Fibroblast of upper back skin (primary cell): ENCODE measurements at places on chromosomes 7 and 10.

DNA sequence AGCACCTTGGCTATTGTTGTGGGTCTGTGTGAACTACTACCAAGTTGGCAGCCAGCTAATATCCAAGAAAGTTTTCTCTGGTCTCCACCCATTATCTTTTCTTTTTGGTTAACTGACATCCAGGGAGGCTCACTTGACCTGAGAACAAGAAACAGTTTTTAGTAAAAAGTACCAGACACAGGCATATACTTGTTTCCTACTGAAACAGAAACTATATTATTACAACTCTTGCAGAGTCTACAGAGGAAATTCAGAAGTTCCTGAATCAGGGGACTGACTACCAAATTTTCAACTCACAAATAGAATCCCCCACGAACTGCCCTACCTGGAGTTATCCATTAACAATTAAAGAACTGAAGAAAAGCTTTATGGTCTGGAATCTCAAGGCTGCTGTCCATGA, 168.9 kb downstream of the KCND2 start:
- DNase-seq = no peak

DNA sequence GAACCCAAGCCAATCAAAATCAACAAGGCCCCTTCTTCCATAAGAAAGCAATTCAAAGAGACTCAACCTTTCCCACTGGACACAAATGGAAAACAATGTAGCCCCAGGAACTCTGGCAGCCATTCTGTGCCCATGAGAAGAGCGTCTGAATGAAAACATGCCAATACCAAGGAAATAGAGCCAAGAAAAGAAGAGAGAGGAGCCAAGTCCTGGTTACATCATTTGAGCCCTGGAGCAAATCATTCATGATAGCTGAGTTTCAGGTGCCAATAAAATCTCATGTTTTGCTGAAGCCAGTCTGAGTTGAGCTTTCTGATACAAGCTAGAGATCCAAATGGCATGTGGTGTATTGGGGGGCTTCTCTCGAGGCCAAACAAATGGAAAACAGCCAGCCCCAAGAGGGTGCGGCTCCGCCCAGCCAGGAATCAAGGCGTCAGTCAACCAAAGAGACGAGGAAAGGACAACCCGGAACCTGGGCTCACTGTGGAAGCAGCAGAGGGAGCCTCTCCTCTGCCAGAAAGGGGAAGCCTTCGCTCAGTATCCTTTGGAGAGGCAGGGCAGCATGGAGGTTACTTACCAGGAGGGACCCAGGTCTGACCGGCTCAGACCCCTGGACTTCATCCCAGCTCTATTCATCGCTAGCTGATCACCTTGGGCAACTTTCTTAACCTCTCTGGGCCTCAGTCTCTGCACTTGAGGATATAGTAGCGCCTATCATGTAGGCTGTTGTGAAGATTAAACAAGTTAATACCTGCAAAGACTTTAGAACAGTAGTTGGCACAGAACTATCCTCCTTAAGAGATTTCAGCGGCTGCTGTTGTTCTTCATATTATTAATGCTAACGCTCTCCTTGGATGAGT, 61.8 kb downstream of the OAT start:
- no peak for DNase-seq

DNA sequence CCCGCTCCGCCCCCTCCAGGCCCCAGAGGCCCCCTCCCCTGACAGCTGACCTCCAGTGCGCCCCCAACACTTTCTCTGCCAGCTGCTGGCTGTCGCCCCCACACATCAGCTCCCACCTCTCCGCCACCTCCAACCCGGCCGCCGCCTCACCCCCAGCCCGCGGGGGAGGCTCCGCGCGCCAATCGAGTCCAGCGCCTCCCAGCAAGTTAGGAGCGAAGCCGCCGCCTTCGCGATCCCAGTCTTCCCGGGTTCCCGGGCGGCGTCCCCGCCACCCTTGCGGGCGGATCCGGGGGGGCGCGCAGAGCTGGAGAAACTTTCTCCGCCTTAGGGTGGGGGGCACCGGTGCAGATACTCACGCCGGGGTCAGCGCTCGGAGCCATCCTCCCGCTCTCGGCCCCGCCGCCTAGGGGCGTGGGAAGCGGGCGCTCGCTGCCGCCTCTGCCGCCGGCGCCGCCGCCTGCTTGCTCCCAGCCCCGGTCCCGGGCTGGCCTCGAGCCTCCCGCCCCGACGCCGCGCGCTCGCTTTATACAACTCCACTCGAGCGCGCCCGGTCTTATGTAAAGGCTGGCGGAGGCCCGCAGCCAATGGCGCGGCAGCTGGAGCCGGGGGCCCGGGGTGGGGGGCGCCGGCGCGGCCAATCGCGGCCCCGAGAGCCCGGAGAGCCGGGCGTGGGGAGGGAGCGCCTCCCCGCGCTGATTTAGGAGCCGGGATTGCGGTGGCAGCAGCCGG, at the start of gene CRTAC1:
Gene CRTAC1 (minus strand): TSS at position 529 of the 729 bp plus-strand sequence. CDS start 149 bp downstream, at position 380.
- peak; percentile 21 for DNase-seq

DNA sequence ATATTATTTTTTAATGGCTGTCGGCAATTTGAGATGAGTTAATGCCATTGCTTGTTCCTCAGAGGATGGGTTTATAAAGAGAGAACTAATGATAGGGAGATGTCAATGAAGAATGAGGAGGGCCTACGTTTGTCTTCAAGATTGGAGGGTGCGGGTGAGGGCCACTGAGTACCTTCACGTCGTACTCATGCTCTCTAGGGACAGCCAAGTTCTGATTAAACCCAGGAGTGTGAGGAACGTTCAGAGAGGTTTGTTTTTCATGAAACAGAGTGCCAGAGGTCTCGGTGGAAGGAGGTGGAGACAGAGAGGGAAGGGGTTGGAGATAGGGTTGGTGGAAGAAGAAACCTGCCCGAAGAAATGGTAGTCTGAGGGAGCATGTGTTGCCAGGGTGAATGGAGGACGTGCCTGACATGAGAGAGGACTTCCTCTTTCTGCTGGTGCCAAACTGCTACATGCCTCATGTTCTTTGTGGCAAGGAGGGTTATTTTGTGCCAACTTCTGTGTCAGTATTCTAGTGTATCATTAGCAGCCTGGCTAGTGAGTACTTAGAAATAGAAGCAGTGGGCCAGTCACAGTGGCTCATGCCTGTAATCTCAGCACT, 8.9 kb downstream of the DHTKD1 start:
- DNase-seq = no peak

GRCh38 chr7:37916017-37916672, 472 bp downstream of the SFRP4 start:
- DNase-seq = no peak

GRCh38 chr7:137670222-137671064, 176.3 kb downstream of the DGKI start:
- peak; percentile 40 for DNase-seq

GRCh38 chr7:17716816-17717215, 223.5 kb downstream of the SNX13 start:
- no peak for DNase-seq

GRCh38 chr10:104349623-104350126, 4.0 kb upstream of the CFAP58 start:
- DNase-seq = peak; percentile 83

DNA sequence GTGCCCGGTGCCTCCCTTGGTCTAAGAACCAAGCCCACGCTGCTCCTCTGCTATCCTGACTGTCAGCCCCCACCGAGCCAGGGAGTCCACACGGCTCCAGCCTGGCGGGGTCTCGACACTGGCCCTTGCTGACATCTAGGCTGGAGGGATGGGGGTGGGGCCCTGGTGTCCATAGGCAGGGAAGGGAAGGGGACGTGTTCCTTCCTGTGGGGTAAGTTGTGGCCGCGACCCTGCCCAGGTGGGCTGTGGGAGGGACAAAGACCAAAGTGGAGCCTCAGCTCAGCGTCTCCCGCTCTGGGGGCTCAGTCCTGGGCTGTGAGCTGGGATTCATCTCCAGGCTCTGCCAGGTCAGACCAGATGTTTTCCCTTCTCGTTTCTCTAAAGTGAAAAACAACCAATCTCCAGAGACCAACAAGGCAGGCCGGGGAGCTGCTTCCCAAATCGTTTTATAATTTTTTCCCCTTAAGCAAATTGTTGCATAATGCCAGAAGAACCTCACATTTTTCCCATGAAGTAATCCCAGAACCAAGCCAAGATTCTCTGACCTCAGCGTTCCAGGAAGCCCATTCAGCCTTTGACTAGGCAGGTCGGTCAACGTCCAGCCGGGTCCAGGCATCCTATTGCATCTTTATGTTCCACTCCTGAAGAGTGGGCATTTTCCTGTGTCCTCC, 101.2 kb downstream of the RGS10 start:
- peak; percentile 83 for DNase-seq

GRCh38 chr7:123663200-123663599, 7.5 kb downstream of the LMOD2 start:
- DNase-seq = no peak

- no peak for DNase-seq
Observed at GRCh38 chr7:143285470-143285778, 666 bp downstream of the TMEM139 start.

DNA sequence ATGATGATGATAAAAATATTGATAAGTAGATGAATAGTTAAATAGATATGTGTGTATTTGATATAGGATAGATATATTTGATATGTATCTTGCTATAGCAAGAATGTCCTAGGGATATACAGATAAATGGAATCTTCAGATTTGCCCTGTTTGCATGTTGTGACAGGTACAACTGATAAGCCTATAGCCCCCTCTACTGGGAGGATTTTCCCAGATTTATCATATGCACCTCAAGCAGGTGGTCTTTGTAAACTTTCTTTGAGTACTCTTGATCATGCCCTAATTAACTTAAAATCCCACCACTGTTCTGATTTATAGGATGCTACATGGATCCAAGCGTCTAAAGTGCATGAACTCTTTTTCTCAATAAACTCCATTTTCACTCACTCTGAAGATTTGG, 1050.7 kb downstream of the SORCS3 start:
- peak; percentile 2 for DNase-seq

DNA sequence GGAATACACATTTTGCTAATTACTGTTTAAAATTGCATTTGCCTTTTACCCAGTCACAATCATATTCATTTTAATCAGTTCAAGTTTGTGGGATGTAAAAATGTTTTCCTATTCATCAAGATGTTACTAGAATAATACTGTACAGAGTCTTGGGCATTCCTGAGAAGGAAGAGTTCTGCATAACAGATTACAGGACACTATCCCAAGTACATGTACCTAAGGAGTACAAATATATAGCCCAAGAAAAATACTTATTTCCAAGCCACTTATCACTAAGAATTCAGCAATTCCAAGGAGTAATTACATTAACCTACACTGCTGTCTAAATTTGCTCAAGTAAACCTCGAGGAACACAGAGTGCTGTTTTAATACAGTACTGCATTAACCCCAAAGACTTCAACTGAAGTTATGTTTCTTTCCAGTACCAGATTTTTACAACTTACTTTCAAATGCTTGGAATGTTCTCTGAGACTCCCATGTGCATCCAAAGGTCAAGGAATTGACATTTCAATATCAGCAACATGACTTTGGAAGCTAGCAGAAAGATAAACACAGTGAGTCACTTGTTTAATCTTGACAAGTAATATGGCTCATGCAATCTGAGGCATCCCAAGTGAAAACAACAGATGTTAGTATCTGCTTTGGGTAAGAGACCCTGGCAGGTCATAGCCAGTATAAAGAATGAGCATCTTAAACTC, 125.4 kb upstream of the BET1 start:
- peak; percentile 89 for DNase-seq

DNA sequence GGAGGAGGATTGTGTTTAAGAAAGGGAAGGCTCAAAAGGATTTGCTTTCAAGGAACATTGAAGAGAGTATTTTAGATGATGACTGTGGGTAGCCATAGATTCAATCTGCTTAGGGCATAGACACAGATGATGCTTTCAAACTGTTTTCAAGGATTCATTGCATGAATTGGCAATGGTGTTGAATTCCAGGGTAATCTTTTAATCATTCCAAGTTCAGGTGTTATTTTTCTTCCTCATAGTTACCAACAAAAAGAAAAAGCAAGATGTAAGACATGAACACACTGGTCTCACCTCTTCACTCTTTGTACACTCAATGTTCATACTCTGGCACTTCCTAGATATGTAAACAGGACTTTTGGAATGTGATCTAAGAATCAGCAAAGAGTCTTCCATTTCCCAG, 167.0 kb upstream of the RHOBTB1 start:
- DNase-seq = no peak

GRCh38 chr10:28946479-28946878, 269.2 kb downstream of the BAMBI start:
- DNase-seq = peak; percentile 92

DNA sequence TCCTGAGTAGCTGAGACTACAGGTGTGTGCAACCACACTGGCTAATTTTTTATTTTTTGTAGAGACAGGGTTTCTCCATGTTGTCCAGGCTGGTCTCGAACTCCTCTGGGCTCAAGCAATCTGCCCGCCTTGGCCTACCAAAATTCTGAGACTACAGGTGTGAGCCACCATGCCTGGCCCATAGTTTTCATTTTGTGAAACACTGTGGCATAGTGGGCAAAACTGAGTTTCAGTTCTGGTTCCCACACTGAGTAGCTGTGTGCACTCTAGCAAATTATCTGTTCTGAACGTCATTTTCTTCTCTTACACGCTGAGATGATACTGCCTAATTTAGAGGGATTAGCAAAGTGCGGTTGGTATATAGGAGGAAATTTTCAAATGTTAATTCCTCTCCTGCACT, 13.5 kb downstream of the ATP5MK start:
- DNase-seq = no peak

GRCh38 chr7:135164357-135165061, 6.0 kb downstream of the CYREN start:
- no peak for DNase-seq
